ENCODE measurements at places on chromosomes 6 and 20. TPM values are rescaled to one million over a fixed set of nuclear protein-coding genes. Genes with fewer than 3 reads are reported as not detected.

Gene C6orf52
- polyA plus RNA-seq = 0.57 TPM

Gene PCMTD2
- 39.1 TPM for polyA plus RNA-seq

GRCh38 chr6:44435500-44435899 lies 48.0 kb downstream of the CDC5L start:
- no peak for DNase-seq

Gene LPA
- 0.11 TPM for polyA plus RNA-seq

- DNase-seq = no peak
Observed at GRCh38 chr6:43722920-43723545, 35.4 kb upstream of the MRPS18A start.

- DNase-seq = no peak
Observed at GRCh38 chr20:9474835-9475415, 39.5 kb upstream of the LAMP5 start.

Gene SLA2
- polyA plus RNA-seq = 0.38 TPM

GRCh38 chr20:44979090-44979621 lies 12.8 kb downstream of the STK4 start:
- DNase-seq = no peak

Gene IL20RA
- 2.1 TPM for polyA plus RNA-seq

Gene MAPK14
- 48.8 TPM for polyA plus RNA-seq

DNA sequence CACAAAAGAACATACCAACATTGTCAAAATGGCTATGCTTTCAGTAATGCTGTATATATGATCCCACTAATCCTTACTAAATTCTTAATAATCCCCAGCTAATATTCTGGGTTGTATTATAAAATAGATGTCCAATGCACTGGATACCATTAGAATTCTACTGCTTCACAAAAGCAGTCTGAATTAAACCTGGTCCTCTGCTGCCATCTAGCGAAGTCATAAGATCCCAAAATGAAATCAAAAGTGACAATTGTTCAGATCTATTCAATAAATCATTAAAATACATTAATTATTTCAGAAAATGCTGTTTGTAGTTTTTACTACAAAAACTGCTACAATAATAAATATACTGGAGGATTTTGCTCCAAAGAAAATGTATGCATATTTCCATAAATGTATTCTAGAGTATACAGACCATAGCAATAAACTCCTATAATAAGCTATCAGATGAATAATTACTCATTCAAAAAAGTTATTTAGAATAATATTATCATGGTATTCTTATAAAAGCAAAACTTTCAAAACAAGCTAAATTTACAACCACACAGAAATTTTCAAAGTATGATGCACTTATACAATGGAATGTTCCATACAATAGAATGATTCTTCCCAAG lies 92.6 kb downstream of the RNGTT start:
- DNase-seq = peak; percentile 49

Gene VSTM2L
- 1.6 TPM for polyA plus RNA-seq

DNA sequence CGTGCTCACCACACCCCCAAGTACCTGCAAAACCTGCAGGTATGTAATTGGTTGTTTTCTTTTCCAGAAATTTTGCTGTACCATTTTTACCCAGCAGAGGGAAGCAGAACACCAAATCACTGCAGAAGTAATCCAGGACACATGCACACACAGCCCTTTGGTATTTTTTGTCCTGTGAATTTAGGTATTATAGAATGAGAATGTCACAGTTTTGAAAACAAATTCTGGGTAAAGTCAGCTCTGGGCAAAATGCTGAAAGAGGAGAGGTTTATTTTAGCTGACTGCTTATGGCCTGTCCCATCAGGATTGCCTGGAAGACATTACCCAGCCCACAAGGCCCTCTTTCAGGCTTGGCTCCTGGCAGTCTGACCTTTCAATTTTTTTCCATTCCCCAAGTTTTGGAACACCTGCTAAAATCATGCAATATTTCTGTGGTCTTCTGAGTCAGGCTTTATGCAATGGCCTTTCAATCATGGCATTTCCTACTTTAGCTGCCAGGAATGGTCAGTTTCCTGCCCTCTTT lies 3.5 kb upstream of the EFHC1 start:
- peak; percentile 47 for DNase-seq

Gene SLC22A2
- 0.05 TPM for polyA plus RNA-seq

- DNase-seq = no peak
Observed at GRCh38 chr20:55424476-55424875, 580.8 kb downstream of the CBLN4 start.
